ENCODE measurements at places on chromosomes 1 and 21.

DNA sequence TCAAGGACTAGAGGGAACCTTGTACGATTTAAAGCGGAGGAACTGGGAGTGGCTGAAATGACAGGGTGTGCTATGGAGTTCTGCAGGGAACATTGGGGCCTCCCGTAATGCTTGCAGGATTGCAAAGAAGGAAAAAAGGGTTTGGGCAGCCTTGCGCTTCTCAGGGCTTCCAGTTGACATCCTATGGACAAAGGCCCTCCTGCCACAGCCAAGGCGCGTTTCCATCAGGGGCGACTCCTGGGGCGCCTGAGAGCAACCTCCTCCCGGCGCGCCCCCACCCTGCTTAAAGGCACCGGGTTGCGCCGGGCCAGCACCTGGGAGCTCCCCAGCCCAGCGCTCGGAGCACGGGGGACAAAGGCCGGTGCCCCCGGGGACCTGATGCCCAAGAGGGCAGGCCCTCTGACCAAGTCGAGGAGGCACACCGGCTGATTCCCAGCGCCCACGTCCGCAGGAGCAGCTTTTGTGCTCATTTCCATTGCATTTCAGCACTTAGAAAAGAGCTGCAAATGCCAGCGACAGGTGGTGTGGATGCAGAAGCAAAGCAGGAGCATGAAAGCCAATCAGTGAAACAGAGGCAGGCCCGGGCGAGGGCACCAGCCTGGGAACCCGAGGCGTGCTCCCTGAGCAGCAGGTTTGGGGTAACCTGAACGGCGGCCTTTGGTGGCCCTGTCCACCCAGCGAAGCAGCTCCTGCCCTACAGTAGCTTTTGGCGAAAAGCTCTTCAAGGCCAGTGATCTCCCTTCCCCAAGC, 17.6 kb upstream of the RNF187 start:
- no peak for DNase-seq

GRCh38 chr21:39385299-39386145, 36.6 kb upstream of the HMGN1 start:
- no peak for DNase-seq

DNA sequence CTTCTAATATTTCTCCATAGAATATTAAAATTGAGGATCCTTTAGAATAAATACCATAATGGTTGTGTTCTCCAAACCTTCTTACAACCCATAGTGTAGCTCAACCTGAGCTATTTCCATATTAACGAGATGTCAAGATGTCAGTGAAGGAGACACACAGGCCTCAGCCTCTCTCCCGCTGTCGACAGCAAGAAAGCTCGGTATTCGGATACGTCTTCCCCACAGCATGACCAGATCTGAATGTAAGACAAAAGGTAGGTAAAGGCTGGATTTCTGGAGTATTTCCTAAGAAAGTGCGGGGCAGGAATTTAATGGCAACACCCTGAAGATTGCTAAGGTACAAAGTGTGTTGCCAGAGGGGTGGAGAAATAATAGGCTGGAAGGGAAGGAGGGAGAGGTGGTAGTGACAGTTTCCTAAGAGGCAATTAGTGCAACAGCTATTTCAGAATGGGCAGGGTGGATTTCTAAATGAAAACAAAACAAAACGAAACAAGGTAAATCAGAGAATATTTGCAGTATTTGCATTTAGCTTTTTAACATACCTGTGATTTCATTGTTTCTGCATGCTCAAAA, 1.7 kb downstream of the ADSS2 start:
- DNase-seq = no peak

DNA sequence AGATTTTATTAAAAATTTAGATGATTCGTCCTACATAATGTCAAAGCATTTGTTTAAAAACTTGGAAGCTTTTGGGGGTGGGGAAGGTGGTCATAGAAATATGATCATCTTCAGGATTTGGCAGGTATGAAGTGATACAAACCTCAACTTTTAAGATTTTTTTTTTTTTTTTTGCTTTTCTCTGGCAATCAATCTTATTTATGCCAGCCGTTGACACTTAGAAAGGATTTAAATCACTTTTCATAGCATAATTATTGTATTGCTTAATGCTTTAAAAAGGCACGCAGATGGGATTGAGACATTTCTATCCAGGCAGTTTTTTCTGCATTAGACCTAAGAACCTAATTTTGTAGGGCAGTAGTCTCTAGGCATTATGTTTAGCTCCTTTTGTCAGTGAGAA, 19.7 kb downstream of the MRPS6 start:
- no peak for DNase-seq

DNA sequence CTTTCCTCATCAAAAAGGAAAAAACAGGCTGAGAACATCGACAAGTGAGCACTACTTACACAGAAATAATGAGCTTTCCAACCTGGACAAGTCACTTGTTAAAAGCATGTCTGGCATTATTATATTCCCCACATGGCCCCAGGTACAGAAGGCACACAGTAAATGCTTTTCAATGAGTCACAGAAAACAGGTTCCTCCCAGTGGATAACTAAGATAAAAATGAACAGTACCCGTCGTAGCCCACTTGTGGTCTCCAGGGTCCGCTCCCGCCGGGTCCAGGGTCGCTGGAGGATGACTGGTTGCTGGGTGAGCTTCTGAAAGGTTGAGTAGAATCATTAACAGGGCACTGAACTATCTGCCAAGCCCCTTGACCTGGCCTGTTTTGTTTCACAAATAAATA, 186.6 kb downstream of the SIPA1L2 start:
- no peak for DNase-seq

- DNase-seq = no peak
Measured at GRCh38 chr1:201376464-201377374, 761 bp downstream of the TNNT2 start.

GRCh38 chr1:81800695-81801650, at the start of gene ADGRL2:
TSS of gene ADGRL2 (plus strand) at chr1:81800934. CDS start at chr1:81836985, 36,051 bp downstream.
- DNase-seq = no peak

- no peak for DNase-seq
Measured at GRCh38 chr1:206495493-206496046, 11.8 kb upstream of the RASSF5 start.

DNA sequence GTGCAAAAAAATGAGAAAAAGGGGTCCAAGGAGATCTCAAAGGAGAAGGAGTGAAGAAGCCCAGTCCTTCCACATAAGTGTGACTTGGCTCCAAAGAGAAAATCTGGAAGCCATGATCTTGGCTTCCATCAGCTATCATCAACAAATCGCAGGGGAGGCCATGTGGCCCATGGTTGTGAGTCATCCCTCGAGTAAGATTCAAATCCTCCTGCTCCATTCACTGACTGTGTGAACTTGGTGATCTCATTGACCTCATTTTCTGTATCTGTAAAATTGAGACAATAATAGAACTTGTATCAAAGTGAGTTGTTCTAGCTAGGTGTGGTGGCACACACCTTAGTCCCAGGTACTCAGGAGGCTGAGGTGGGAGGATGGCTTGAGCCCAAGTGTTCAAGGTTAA, 79.1 kb upstream of the OLIG2 start:
- DNase-seq = no peak

DNA sequence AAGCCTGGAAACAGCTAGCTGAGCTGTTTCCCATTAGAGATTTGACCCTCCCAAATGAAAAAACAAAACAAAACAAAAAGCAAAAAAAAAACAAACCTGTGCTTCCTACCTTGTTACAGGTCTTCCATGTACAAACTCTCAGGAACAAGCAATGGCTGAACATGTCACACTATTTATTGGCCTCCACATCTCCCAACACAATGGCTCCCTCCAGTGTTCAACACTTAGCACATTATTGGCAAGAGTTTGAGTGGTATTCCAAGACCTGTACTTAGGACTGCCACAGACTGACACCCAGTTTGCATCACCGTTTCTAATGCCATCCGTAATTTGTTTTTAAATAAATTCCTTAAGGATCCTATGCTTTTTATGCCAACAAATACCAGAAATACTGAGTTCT, 195.0 kb upstream of the OLFM3 start:
- no peak for DNase-seq

GRCh38 chr1:21865943-21866706, 54.1 kb downstream of the LDLRAD2 start:
- DNase-seq = no peak

DNA sequence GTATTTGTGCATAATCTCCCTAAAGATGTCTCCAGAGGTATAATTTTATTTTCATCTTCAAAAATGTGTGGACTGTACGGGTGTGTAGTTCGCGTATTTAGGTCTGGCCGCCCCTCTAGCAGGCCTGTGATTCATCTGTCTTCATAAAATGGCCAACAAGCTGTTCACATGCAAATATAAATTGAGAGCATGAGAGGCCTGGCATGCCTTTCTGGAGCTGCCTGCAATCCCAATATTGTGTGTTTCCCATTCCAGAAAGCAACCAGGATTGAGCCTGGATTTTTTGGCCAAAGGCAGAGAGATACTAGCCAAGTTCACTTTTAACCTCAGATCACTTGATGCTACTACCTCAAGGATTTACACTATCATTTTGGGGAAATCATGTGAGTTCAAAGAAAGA, 197.2 kb downstream of the NFIA start:
- DNase-seq = no peak

DNA sequence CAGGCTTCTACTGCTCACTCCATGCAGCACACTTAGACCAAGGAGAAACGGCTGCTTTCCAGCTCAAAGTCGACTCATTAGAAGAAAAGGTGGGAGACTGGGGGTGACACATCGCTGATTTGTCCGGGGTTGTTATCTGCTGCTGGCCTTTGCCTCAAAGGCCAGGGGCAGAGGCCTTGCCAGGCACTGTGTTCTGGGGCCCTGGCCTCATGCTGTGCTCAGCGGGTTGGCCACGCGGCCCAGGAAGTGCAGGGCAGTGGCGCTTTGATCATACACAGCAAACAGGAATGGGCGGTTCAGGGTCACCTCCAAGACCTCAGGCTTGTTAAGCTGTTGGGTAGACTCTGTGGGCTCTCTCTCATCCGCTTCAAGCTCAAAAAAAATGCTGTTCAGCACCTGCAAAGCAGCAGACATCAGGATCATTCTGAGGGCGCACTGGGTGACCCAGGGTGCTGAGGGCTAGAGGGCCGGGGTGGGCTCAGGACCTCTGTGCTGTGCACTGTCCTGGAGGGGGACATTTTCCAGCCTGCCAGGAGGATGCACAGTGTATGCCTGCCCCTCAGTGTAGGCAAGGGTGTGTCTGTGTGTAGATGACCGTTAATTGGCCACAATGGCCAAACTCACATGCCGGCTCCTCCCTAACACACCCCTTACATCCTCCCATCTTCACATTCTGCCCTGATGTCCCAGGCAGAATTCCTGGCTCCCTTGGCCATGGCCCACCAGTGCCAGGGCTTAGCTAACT, 10.8 kb downstream of the AGT start:
- no peak for DNase-seq

DNA sequence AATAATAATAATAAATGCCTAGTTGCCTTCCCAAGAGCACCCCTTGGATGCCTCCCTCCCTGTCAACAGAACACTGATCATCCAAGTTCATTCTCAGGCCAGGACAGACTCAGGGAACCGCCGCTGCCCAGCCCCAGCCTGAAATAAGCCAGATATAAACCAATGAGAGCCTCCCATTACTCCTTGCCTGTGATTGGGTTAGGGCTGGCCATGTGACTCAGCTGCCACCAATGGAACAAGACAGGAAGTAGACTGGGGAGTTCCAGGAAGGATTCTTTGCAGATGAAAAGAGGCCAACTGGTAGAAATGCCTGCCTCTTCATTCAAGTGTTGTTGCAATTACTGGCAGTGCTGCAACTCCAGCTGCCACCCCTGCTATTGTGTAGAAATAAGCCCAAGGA, 146.4 kb upstream of the TIAM1 start:
- no peak for DNase-seq

DNA sequence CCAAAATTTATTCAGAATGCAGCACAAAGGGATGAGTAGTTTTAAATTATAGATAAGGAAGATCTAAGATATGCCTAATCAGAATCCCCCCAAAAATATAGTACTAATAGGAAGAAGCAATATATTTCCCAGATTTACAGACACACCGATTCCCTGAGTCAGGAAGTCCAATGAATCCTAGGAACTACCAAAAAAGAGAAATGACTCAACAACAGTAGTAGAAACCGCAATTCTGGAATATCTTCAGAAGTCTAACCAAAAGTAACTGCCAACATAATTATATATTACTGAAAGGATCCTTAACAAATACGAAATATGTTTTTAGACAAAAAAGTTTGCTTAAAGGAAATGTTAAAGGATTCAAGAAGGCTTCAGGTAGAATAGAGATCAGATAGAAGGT, 10.3 kb downstream of the AHCTF1 start:
- DNase-seq = no peak

DNA sequence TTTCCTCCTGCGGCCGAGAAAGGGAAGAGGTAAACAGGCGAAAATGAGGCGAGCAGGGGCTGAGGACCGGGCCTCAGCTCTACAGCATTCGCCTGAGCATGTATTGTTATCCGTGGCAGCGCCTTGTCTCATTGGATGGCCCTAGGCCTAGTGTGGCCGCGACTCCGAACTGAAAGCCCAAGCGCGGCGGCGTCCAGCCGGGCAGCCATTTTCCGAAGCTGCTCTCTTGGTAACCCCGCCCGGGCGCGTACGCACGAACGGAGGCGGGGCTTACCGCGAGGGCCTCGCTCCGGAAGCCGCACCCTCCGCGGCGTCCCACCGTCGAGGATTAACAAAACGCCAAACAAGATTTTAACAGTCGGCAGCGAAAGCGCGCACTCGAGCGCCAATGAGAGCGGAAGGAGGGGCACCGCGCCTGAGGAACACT, 797 bp upstream of the USP1 start:
- DNase-seq = peak; percentile 96

DNA sequence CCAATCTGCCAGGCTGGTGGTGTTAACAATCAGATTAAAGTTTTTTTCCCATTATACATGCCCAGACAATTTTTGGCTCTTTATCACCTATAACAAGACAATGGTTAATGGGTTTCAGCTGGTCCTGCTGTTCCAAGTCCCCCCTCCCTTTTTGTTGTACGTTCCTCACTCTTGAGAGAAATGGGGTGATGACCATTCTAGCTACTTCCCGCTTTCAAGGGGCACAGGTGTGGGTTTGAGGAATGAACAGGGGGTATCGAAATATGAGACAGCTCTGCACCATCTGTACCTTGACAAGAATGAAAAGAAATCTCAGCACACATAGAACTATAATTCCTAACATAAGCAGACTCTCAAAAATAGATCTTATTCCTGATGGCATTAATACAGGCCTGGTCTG, 326.8 kb downstream of the PTPRU start:
- DNase-seq = no peak

DNA sequence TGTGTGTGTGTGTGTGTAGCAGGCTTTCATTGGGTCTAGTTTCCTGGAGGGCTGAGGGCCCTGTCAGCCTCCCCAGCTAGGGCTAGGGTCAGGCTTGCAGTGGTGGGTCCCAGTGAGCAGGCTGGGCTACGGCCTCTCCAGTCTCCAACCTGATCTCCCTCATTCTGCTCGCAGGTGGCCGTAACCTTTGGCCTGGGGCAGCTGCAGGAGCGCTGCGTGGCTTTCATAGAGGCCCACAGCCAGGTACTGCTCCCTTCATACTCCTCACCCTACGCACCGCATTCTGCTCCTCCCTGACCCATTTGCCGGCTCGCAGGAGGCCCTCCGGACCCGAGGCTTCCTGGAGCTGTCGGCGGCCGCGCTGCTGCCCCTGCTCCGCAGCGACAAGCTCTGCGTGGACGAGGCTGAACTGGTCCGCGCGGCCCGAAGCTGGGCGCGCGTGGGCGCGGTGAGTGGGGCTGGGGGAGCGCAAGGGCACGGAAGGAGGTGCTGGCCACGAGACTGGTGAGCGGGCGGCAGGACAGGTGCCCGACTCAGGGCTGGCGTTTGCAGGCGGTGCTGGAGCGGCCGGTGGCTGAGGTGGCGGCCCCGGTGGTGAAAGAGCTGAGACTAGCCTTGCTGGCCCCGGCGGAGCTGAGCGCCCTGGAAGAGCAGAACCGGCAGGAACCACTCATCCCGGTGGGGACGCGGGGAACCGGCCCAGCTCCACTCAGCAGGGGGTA, 4.7 kb downstream of the BTBD19 start:
- DNase-seq = no peak

All from effector CD4-positive, alpha-beta T cell (primary cell).